Activated CD4-positive, alpha-beta T cell treated with anti-CD3 and anti-CD28 coated beads, Interleukin-2, Interleukin-6, amounts not matched to agents 100 ng/mL and 50 ng/mL, durations not matched to agents 16 hours and 8 hours (primary cell): ENCODE measurements at places on chromosomes 7 and 10.

- DNase-seq = no peak
These were observed 110.6 kb upstream of the COL1A2 start for GRCh38 chr7:94284104-94284503.

DNA sequence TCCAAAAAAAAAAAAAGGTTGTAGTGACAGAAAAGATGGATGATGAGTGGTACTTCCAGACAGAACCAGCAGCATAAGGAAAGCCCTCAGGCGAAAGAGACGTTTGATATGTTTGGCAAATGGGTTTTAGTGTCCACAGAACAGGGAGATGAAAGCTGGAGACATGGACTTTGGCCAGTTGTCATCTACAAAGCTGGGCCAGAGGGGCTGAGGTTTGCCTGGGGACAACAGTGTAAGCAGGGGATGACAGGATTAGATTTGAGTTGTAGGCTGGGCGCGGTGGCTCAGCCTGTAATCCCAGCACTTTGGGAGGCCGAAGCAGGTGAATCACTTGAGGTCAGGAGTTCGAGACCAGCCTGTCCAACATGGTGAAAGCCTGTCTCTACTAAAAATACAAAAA is 47.8 kb upstream of the ELN start:
- no peak for DNase-seq

GRCh38 chr7:114922652-114923402 is 933 bp downstream of the MDFIC start:
- DNase-seq = peak; percentile 84

GRCh38 chr10:110273474-110273873 is 31.2 kb downstream of the SMNDC1 start:
- DNase-seq = peak; percentile 25

DNA sequence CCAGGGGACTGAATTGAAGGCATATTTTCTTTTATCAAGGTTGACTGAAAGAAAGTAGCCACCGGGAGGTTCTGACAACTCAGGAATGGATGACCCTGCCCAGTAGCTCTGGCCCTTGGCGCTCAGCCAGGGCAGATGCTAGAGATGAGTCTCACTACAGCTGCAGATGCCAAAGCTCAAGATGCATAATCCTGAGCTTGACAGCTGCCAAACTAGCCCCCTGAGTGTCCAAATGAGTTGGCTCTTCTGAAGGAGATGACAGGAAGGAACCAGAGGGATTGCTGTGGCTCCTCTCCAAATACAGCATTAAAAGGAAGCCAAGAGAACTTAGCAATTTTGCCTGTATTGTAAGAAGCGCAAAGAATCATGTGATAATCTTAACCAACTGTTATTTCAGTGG is 78.4 kb downstream of the NXPH1 start:
- no peak for DNase-seq

GRCh38 chr10:122665946-122666345 is 33.7 kb downstream of the C10orf120 start:
- no peak for DNase-seq

DNA sequence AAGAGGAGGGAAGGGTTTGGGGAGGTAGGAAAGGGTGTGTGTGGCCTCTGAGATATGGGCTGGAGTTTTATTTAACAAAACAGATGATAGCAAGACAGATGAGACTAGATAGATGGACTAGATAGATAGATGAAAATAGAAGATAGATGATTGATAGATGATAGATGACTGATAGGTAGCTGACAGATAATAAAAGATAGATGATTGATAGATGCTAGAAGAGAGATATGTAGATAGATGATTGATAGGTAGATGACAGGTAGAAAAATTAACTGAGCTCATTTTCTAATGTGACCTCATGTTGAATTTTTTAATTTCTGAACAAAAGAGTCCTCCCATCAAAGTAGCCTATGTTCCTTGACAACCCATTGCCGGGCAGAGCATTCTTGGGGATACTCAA is 116.6 kb upstream of the SFMBT2 start:
- no peak for DNase-seq

- DNase-seq = no peak
These were observed 340.0 kb upstream of the MEOX2 start for GRCh38 chr7:16026253-16027020.

DNA sequence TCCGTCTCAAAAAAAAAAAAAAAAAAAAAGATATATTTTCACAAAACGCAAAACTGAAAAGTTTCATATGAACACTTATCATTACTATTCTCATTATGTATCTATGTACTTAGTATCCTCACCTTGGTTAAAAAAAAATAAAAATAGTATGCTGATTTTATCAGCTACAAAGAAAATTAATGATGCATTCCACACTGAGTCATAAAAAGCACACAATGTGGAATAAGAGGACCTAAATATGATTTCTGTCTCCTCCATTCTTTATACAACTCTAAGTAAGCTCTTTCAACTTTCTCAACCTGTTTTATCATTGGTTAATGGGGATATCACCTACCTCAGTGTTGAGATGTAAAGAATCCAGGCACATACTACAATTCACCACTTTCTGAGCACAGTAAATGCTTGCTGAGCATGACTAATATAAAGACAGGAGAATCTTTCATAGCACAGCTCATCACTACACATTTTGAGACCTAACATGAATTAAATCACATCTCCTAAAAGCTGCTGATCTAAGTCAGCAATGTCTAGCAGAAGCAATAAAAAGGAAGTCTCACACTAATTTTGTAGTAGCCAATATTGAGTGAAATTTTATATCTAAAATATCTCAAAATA is 2.7 kb downstream of the SNX13 start:
- peak; percentile 59 for DNase-seq
